ENCODE measurements at places on chromosomes 7 and 10. TPM values are rescaled to one million over a fixed set of nuclear protein-coding genes. Genes with fewer than 3 reads are reported as not detected.

The PTF1A gene
- not detected for total RNA-seq

The CBLL1 gene
- 19.0 TPM for total RNA-seq

The TWIST1 gene
- 47.8 TPM for total RNA-seq

The LEP gene
- total RNA-seq: not detected

The PGAM2 gene
- total RNA-seq: 0.67 TPM

The OPN1SW gene
- total RNA-seq: not detected

The MIOS gene
- total RNA-seq: 34.0 TPM

The ASIC3 gene
- total RNA-seq: 0.54 TPM

The TMEM254 gene
- total RNA-seq: 10.9 TPM

The PDE1C gene
- 0.27 TPM for total RNA-seq

The MCM10 gene
- 16.3 TPM for total RNA-seq

The MMP21 gene
- not detected for total RNA-seq

The WDFY4 gene
- not detected for total RNA-seq

The ERVW-1 gene
- not detected for total RNA-seq

The SAMD9L gene
- total RNA-seq: 3.3 TPM

The CYP17A1 gene
- not detected for total RNA-seq

The SOSTDC1 gene
- total RNA-seq: not detected

The HOXA4 gene
- 0.46 TPM for total RNA-seq

The CYP2C9 gene
- total RNA-seq: not detected

The GOLGA7B gene
- total RNA-seq: not detected

The ITIH5 gene
- not detected for total RNA-seq

The TAS2R3 gene
- not detected for total RNA-seq

The CFAP70 gene
- 0.43 TPM for total RNA-seq

The NAT16 gene
- not detected for total RNA-seq

The CYP2C19 gene
- total RNA-seq: not detected

The TAS2R41 gene
- not detected for total RNA-seq

The ICA1 gene
- not detected for total RNA-seq

All from HFFc6 (cell line).